Fibroblast of villous mesenchyme (primary cell): ENCODE measurements at places on chromosomes 7 and 10.
A peak's percentile ranks its signal among the peaks of the same experiment; 100 is the strongest.

DNA sequence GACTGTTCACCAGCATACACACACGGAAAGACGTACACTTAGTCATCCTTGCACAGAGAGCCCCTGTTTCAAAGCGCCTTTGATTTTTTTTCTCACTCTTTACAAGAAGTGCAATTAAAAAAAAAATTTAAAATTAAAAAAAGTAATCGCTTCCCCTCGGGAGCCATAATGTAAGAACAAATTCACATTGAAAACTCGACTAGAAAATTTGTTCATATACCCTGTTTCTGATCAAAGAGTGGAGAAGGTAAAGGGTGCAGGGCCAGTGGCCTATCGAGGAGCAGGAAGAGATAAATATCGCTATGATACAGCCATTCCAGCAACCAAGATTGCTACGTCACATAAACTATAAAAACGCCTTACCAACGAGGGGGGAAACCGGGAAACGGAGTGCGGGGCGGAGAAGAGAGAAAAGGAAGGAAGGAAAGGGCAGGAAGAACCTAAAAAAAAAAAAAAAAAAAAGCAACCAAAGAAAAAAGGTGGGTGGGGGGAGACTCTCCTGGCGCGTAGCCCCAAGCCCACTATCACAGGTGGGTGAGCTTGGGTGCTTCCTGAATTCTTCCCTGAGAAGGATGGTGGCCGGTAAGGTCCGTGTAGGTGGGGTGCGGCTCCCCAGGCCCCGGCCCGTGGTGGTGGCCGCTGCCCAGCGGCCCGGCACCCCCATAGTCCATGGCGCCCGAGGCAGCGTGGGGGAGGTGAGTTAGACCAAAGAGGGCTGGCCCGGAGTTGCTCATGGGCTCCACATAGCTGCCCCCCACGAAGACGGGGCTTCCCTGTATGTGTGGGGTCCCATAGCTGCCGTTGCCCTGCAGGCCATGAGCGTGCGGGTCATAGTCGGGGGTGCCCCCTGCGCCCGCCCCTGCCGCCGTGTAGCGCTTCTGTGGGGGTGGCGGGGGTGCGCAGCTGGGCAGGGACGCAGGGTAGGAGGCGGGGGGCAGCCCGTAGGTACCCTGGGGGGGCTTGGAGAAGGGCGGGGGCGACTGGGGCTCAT is 5.2 kb upstream of the HOXA2 start:
- DNase-seq = no peak

GRCh38 chr7:154960063-154960790 is 42.7 kb downstream of the PAXIP1 start:
- DNase-seq = peak; percentile 42

- DNase-seq = no peak
These were observed 207.7 kb downstream of the ZEB1 start for GRCh38 chr10:31526681-31527080.

GRCh38 chr10:33669904-33670303 is 335.4 kb upstream of the NRP1 start:
- DNase-seq = no peak

- DNase-seq = no peak
These were observed 10.2 kb upstream of the SDHAF3 start for GRCh38 chr7:97107192-97107800.

- no peak for DNase-seq
These were observed 96.3 kb upstream of the AFAP1L2 start for GRCh38 chr10:114500643-114501042.

DNA sequence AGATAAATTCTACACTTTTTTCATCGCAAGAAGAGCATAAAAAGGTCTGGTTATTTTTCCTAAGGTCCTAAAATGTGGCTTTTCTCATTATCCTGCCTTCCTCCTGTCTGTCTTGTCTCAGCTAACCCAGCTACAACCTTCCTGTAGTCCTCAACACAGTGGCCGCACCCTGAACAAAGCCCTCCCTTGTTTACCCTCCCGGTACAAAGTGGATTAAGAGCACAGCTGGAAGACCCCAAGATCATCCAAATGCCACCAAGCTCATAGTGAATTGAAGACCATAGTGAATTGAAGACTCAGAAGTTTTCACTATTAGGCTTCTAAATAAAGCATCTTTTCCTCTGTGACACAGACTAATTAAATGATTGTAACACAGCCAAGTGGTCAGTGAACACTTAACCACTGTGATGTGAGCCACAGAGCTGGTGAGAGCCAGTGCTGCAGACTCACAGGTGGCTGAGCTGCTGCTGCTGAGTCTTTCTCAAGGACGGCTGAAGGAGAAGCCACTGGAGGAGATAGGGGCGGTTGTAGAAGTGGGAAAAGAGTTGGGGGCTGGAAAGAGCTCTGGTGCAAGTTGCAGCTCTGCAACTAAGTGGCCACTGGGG is 123.6 kb downstream of the ATXN7L1 start:
- DNase-seq = no peak

DNA sequence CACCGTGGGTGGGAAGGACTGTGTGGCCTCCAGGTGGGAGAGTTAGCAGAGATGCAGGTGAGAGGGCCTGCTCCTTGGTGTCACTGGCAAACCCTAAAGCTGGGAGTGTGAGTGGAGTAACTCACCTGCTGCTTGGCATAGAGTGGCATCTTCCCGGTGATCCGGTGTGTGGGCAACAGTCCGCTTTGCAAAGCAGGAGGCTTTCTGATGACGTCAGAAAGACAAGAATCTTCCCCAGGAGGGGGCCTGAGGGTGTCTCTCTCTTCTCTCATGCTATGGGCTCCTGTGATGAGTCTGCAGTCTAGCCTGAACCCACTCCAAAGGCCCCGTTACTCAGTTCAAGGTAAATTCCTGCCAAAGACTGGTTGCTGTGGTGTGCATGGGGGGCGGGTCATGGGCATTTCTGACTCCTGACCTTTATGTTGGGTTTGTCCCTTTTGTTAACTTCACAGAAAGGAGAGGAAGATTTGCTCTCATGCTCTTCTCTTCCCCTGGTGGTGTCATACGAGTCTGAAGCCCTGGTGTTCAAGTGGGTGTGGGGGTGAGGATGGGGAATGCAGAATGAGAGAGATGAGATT is 187.9 kb downstream of the GATA3 start:
- no peak for DNase-seq

- peak; percentile 25 for DNase-seq
These were observed 119.8 kb downstream of the PRPF18 start for GRCh38 chr10:13706604-13707003.
